ENCODE measurements at places on chromosomes 4 and X. TPM values are rescaled to one million over a fixed set of nuclear protein-coding genes. Genes with fewer than 3 reads are reported as not detected.

The ARR3 gene
- not detected for total RNA-seq

The ABLIM2 gene
- total RNA-seq = 0.39 TPM

The MAGEB2 gene
- total RNA-seq = not detected

The ARHGAP24 gene
- total RNA-seq = 4.9 TPM

The SCD5 gene
- 7.3 TPM for total RNA-seq

The LUZP4 gene
- total RNA-seq = not detected

The GASK1B gene
- 0.63 TPM for total RNA-seq

The RHOXF1 gene
- not detected for total RNA-seq

The ARSH gene
- not detected for total RNA-seq

The RNF150 gene
- 0.29 TPM for total RNA-seq

The BEX5 gene
- total RNA-seq = not detected

The RTL9 gene
- 0.07 TPM for total RNA-seq

The KCNIP4 gene
- not detected for total RNA-seq

The SPANXN1 gene
- not detected for total RNA-seq

The HELT gene
- not detected for total RNA-seq

The CTAG1B gene
- not detected for total RNA-seq

The MAGEA2 gene
- total RNA-seq = 0.07 TPM

The CFP gene
- 0.55 TPM for total RNA-seq

The CXCL6 gene
- not detected for total RNA-seq

The SSX2B gene
- not detected for total RNA-seq

The ZDHHC15 gene
- not detected for total RNA-seq

The ENPEP gene
- total RNA-seq = not detected

The GYPA gene
- total RNA-seq = not detected

The ADGRL3 gene
- 0.03 TPM for total RNA-seq

The CENPE gene
- 5.6 TPM for total RNA-seq

The OTUD6A gene
- total RNA-seq = not detected

The GPRIN3 gene
- total RNA-seq = 4.1 TPM

The CXorf65 gene
- not detected for total RNA-seq

The MAGED4 gene
- 7.2 TPM for total RNA-seq

The MAGEC1 gene
- 0.03 TPM for total RNA-seq

The CUL4B gene
- total RNA-seq = 42.6 TPM

The ARX gene
- 0.12 TPM for total RNA-seq

The GABRE gene
- 15.9 TPM for total RNA-seq

The VCX3A gene
- total RNA-seq = not detected

The TCP11X2 gene
- not detected for total RNA-seq

The MAGEA4 gene
- not detected for total RNA-seq

The SLIT2 gene
- 0.06 TPM for total RNA-seq

The KDM5C gene
- total RNA-seq = 59.0 TPM

The PPARGC1A gene
- total RNA-seq = 0.06 TPM

The PAK3 gene
- not detected for total RNA-seq

The MAGEA11 gene
- not detected for total RNA-seq

The NLGN4X gene
- 0.07 TPM for total RNA-seq

The RIPPLY1 gene
- total RNA-seq = 0.08 TPM

The GC gene
- total RNA-seq = not detected

The PPP2R2C gene
- total RNA-seq = 40.4 TPM

The MMRN1 gene
- total RNA-seq = not detected

The SPARCL1 gene
- not detected for total RNA-seq

The PPP1R2C gene
- total RNA-seq = not detected

The WDFY3 gene
- total RNA-seq = 11.1 TPM

The GSX2 gene
- total RNA-seq = not detected

The SOD3 gene
- total RNA-seq = not detected

The CXCR3 gene
- not detected for total RNA-seq

The ATP1B4 gene
- total RNA-seq = not detected

The DUSP21 gene
- not detected for total RNA-seq

The ALAS2 gene
- total RNA-seq = not detected

The PSAPL1 gene
- 0.10 TPM for total RNA-seq

The PCDH7 gene
- total RNA-seq = 0.11 TPM
